A375 (cell line): ENCODE measurements at places on chromosomes 13 and 19. TPM values are rescaled to one million over a fixed set of nuclear protein-coding genes. Genes with fewer than 3 reads are reported as not detected.

ZNF440 gene
- total RNA-seq, result 8.4 and 12.0 TPM in 2 replicates

DOHH gene
- total RNA-seq, result 28.7 and 36.4 TPM in 2 replicates

SIGLEC10 gene
- not detected in 2 replicates for total RNA-seq

KLK14 gene
- total RNA-seq, result 0.85 TPM in 1 of 2 replicates, not detected in the other

ZNF431 gene
- 4.3 and 9.6 TPM in 2 replicates for total RNA-seq

CYP2A6 gene
- not detected in 2 replicates for total RNA-seq

OR7C2 gene
- not detected in 2 replicates for total RNA-seq

SHKBP1 gene
- 23.2 and 32.5 TPM in 2 replicates for total RNA-seq

SIGLEC8 gene
- not detected in 2 replicates for total RNA-seq

LATS2 gene
- 16.4 and 21.6 TPM in 2 replicates for total RNA-seq

OR7D4 gene
- total RNA-seq, result not detected in 2 replicates

VSTM1 gene
- total RNA-seq, result 0.45 and 1.0 TPM in 2 replicates

TNFAIP8L1 gene
- total RNA-seq, result 4.6 and 5.2 TPM in 2 replicates

TMEM59L gene
- 2.0 and 2.5 TPM in 2 replicates for total RNA-seq

ZNF677 gene
- 10.1 and 11.0 TPM in 2 replicates for total RNA-seq
